Dorsolateral prefrontal cortex (tissue), 122 donors: ENCODE measurements at places on chromosomes 5 and 9.
A peak's percentile ranks its signal among the peaks of the same experiment; 100 is the strongest.

- no peak for DNase-seq
Observed at GRCh38 chr9:87152256-87152655, 204.9 kb upstream of the GAS1 start.

DNA sequence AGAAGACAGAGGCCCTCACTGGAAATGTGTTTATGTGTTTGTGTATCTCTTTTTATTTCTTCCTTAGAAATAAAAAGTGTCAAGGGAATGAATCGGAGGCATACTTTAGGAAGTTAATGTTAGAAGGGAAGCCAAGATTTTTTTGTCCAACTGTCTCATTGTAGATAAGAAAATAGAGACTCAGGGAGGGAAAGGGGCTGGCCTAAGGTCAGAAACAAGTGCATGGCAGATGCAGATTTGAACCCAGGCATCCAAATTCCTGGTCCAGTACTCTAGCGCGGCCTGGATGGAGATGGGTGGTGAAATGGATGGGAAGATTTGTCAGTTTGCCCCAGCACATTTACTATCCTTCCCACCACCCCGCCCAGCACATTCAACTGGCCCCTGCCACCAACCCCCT is 19.8 kb upstream of the TNIP1 start:
- no peak for DNase-seq

- DNase-seq = no peak
Observed at GRCh38 chr9:76562511-76562911, 103.5 kb downstream of the GCNT1 start.

- DNase-seq = no peak
Observed at GRCh38 chr9:71819115-71819739, 50.9 kb upstream of the CEMIP2 start.

GRCh38 chr5:91433861-91434260 is 50.7 kb upstream of the ARRDC3 start:
- DNase-seq = no peak

- DNase-seq = peak; percentile 76
Observed at GRCh38 chr5:126777257-126777974, 480 bp downstream of the LMNB1 start.

DNA sequence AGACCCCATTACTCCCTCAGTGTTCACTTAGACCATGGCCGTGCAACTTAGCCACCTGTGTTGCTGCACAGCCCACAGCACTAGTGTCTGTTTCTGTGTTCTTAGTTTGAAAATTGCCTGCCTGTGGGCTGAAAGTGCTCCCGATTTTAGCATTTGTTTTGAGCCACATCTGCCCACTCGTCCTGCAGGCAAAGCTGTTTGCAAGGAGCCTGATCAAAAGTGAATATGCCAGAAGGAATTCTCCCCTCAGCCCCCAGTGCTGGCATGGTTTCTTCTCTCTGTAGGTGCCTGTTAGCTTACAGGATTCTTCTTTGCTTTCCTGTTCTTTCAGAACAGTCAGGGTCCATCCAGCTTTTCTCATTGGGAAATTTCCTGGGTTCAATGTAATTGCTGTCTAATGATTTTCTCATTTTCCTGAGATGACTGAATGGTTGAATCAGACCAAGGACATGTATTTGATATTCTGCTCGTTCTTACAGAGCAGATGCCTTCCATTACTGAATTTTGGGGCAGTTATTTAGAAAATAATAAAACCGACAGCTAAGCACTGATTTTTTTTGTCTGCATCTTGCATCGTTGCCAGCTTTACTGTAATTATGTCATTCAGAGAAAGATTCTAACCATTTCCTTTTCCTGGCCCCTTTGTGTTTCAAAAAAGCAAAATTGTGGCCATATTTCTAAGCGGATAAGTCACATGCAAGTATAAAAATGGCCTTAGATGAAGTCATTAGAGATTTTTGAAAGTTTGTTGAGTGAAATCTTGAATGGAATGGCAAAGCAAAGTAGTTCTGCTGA is 111.1 kb upstream of the CKMT2 start:
- DNase-seq = peak; percentile 50

DNA sequence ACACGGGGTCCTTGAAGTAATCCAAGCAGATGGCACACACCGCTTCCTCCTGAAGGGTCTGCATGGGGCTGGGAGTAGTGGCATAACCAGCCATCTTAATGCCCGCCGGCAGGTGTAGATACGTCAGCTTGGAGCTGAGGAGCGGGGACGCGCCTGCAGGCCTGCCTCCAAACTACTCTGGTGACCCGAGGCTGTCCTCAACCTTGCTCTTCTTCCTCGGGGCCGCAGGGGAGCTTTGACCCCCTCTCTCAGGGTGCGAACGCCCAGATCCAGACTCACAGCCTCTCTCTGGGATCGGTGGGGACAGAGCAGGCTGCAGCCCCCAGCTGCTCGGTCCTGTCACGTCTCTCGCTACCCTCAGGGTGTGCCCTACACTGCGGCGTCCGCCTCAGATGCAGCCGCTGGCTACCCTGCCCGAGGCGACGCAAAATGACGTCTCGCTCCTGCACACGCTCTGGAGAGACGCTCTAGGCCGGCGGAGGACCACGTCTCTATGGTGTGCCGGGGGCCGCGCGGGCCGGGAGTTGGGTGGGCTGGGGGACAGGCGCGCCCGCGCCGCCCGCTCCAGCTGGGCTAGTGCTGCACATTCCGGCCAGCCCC is at the start of gene TRIM52:
Gene TRIM52, minus strand, starts transcription at position 424 of the 600 bp plus-strand sequence. Its CDS starts 330 bp downstream, at position 94.
- peak; percentile 91 for DNase-seq
